ENCODE measurements at places on chromosomes 13 and 19.

GRCh38 chr13:54945973-54946372, 1917.4 kb downstream of the OLFM4 start:
- no peak for DNase-seq

DNA sequence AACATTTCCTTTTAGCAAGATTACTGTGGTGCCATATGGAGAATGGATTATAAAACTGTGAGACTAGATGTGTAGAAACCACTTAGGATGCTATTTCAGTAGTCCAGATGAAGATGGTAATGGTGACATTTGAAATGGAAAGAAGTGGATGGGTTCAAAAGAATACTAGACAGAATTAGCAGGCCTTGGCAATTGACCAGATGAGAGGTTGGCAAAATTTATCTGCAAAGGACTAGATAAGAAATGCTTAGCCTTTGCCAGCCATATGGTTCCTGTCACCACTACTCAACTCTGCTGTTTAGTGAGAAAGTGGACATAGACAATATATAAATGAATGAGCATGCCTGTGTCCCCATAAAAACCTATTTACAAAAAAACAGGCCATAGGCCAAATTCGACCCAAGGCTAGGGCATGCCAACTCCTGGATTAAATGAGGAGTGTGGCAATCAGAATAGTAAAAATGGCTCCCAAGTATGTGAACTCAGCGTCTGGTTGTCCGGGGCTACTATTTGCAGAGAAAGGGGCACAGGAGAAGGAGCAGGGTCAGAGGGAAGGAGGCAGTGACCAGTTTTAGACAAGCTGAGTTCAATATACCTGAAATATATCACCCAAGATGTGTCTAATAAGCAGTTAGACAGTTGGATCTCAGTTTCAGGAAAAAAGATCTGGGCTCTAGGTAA, 98.4 kb downstream of the ENOX1 start:
- DNase-seq: no peak

GRCh38 chr19:5832527-5833216, 6.8 kb downstream of the FUT6 start:
- DNase-seq: no peak

DNA sequence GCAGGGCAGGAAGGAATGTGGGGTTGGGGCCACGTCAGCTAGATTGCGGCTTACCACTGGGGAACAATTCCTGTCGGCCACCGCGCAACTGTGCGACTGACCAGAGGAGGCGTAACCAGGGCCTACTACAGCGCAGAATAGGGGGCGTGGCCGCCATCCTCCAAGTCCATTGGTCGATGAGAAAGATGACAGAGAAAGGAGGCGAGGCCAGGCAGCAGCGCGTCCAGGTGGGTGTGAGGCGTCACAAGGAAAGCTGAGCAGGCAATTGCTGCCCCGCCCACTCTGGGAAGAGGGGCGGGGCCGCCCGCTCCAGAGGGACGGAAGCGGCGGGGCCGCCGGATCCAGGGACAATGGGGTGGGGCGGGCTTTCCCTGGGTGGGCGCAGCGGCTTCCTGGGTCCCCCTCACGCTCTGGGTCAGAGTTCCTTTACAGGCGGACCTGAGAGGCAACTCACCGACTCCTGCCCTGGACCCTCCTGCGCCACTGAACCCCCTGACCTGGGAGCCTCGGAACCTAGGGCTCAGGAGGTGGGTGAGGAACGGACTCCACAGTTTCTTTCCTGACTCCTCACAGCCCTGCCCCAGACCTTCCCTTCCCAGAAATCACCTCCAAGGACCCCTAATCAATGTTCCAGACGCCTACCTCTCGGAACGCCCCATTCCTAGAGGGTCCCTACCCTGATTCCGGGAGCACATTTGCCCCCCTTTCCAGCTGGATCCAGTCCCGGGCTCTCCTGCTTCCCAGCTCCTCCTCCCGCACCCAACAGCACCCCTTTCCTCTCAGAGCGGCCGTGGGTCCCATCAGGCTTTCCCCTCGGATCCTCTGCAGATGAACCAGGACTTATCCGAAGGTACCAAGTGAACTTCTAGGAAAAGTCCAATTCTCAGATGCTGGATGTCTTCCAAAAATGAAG, 101.5 kb upstream of the ZNF492 start:
- DNase-seq: no peak

DNA sequence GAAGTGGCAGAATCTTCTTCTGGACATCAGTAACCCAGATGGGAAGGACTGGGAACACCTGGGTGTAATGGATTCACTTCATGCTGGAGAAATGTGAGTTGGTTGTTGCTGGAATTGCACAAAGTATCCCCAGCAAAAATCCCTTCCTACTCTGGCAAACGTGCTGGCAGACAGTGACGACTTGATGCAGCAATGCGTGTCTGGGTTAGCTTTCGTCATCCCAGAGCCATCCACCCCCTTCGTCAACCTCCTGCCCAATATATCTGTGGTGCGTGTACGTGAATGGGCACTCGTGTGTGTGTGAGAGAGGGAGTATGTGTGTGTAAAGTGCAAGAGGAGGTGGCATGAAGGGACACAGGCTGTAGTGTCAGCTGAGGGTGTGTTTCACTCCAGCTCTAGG, 70.9 kb downstream of the TM9SF2 start:
- no peak for DNase-seq

GRCh38 chr13:21616205-21616866, 12.4 kb upstream of the MICU2 start:
- DNase-seq: no peak

DNA sequence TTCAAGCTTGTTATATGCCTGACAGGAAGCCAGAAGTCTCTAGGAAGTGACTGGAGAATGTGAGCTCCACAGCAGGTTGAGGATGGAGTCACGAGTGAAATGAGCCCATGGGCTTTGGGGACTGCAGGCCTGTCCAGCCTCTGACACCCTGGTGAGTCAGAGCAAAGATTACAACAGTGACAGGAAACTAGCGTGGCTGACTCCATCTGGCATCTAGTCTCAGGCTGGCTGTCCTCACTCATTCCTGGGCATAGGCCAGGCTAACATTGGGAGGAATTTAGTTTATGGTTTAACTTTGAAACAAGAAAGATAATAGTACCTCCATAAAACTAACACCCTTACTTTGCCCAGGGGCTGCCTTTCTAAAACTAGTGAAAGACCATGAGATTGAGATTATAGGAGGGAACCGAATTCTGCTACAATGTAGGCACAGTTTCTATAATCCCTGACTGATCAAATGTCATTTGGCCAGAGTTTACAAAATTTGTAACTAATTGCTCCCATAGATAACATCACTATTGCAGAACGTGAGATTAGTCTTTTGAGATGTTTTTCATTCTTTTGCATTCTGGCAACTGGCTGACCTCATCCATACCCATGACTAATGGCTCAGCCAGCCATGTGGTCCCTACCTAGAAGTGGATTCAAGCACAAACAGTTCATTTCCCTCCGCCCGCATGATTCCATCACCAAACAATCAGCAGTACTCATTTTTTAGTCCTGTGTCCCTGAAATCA, 28.4 kb downstream of the PSG1 start:
- no peak for DNase-seq

DNA sequence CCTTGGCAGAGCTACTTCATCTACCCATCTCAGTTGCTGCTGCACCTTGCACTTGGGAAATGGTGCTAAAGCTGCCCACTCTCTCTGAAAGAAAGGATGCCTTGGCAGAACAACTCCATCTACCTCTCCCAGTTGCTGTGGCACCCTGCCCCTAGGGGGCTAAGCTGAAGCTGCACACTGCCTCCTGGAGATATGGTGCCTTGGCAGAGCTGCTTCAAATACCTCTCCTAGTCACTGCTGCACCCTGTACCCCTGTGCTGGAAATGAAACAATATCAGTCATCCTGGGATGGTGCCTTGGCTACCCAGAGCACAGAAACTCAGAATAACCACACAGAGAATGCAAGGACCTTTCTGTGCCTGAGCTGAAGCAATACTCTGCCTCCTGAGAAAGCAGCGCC, 615.8 kb downstream of the DIAPH3 start:
- no peak for DNase-seq

GRCh38 chr13:110062077-110062776, 244.7 kb downstream of the COL4A1 start:
- no peak for DNase-seq

- DNase-seq: no peak
These were observed 13.8 kb downstream of the RCBTB1 start for GRCh38 chr13:49571299-49572240.

DNA sequence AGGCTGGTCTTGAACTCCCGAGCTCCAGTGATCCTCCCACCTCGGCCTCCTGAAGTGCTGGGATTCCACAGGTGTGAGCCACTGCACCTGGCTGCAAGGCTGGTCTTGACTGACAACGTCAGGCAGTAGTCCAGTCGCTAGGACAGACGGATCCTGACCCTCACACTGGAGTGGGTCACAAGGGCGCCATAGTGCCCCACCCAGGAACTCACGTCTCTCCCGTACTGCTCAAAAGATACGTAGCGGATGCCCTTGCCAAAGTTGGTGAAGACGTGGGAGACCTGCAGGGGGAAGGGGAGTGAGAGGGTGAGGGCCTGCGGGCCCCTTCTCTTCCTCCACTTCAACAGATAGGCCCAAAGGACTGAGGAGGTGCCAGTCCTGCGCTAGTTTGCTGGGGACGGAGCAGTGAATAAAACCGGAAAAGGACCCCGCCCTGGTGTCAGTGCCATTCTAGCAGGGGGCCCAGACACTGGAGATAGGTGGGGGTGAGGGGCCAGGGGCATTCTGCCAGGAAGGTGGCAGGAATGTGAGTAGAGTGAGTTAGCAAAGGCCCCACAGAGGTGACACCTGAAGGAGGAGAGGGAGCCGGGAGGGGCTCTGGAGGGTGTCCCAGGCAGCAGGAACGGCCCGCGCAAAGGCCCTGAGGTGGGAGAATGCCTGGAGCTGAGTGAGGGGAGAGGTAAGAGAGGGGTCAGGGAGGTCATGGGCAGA, 11.9 kb downstream of the MRPS12 start:
- no peak for DNase-seq

GRCh38 chr13:88125055-88125454, 453.9 kb downstream of the SLITRK5 start:
- DNase-seq: no peak

DNA sequence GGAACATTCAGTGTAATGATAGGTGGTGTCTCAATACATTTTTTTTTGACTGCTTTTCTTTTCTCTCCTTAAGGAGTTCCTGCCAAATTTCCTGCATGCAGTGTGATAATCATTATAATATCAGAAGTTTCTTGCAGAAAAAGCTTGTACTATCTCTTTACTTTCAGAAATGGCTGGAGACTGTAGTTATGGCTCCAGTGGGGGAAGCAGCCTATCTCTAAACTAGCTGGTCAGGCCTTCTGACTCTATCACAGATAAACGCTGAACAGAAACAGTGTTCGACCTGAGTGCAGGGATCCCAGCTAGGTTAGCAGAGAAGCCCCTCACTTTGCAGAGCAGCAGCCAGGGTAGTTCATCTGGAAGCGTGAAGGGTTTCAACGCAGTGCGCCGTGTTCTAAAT, 1.9 kb downstream of the CCNE1 start:
- DNase-seq: no peak

GRCh38 chr13:97114651-97115050, 107.5 kb upstream of the MBNL2 start:
- no peak for DNase-seq

DNA sequence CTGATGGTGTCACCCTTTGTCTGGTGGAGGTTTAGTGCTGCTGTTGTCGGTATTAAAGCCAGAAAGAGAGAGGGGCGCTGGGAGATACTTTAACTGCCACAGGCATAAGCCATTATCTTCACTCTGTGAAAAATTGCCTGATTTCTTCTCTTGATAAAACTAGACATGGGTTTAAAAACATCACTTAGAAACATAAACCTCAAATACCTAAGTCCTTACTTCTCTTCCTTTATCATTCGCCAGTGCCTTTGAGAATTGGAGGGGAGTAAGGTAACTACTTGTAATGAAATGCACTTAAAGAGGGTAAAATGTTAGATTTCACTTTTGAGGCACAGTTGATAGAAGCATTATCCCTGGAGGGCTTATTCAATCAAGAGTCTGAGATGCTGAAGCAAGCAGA, 434.5 kb downstream of the OLFM4 start:
- DNase-seq: no peak

- DNase-seq: no peak
These were observed 692.7 kb downstream of the UQCRFS1 start for GRCh38 chr19:28519952-28520861.

- no peak for DNase-seq
These were observed 32.6 kb upstream of the SPACA7 start for GRCh38 chr13:112343591-112343990.

DNA sequence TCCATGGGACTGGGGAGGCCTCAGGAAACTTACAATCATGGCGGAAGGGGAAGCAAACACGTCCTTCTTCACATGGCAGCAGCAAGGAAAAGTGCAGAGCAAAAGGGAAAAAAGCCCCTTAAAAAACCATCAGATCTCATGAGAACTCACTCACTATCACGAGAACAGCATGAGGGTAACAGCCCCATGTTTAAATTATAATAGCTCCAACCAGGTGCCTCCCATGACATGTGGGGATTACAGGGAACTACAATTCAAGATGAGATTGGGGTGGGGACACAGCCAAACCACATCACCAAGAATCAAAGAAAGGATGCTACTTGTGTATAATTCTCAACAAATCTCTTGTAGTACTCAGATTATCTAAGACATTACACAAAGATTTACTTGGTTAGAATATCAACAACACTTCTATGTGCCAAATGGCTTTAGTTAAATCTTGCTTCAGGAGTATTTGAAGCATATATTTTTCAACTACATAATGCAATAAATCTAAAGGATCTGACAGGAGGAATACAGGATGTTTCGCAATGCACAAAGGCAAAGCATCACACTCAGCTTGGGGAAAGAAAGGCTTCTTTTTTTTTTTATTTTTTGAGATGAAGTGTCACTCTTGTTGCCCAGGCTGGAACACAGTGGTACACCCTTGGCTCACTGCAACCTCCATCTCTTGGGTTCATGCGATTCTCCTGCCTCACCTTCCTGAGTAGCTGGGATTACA, 180.0 kb downstream of the LHFPL6 start:
- DNase-seq: no peak

- DNase-seq: no peak
These were observed 56.7 kb downstream of the AKAP11 start for GRCh38 chr13:42328672-42329071.

DNA sequence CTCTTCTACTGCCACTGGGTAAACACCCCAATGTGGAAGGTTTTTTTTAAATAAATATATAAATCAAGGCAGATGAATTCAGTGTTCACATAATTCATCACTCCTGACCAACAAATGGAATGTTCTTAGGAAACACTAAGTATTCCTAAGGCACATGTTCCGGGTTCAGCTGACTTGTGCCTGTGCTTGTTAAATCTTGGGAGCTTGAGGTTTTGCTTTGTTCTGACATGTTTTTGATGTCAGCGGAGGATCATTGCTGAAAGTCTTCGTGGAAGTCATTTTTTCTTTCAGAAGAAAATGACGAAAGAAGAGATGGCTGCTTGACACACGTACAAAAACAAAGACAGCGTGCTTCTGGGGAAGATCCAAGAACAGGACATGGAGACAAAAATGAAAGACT, 185.8 kb downstream of the MZT1 start:
- DNase-seq: no peak
